IPS-NIHi11 (cell line): ENCODE measurements at places on chromosomes 3 and 15.

DNA sequence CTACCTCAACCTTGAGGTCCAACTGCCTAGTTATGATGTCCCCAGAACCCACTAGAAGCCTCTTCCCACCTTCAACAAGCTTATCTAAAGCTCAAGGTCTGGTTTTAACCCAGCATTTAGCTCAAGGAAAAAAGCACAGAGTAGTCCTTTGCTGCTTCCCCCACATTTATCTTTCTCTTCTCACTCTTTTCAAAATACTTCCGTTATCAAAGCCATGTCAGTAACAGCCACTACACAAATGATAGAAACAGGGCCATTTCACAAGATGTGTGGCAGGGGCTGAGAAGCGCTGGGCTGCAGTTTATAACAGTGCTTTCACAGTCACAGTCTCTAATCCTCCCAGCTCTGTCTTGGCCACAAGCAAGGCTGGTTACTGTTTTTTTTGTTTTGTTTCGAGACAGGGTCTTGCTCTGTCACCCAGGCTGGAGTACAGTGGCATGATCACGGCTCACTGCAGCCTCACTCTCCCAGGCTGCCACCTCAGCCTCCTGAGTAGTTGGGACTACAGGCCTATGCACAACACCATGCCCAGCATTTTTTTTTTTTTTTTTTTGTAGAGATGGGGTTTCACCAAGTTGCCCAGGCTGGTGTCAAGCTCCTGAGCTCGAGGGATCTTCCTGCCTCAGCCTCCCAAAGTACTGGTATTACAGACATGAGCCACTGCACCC, 218.8 kb downstream of the OSBPL10 start:
- no peak for DNase-seq

DNA sequence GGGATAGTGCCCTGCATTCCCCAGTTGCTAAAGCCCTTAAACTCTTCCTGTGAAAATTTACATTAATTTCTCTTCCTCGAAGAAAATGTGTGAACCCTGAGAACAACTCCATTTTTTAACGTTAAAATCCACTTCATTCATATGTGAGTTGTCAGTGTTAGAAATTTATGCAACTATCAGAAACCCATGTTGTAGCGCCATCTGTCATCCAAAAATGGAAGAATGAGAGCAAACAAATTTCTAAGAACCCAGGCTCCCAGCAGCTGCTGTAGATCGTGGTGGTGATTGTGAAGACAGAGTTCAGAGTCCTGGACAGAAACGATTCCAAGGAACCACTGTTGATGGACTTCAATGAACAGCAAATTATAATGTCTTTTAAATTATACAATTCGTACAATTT, 179.7 kb upstream of the NDN start:
- DNase-seq, result no peak

GRCh38 chr3:179958759-179959158, 78.0 kb downstream of the PEX5L start:
- no peak for DNase-seq

GRCh38 chr3:46215810-46216414, 7.8 kb upstream of the CCR1 start:
- no peak for DNase-seq

DNA sequence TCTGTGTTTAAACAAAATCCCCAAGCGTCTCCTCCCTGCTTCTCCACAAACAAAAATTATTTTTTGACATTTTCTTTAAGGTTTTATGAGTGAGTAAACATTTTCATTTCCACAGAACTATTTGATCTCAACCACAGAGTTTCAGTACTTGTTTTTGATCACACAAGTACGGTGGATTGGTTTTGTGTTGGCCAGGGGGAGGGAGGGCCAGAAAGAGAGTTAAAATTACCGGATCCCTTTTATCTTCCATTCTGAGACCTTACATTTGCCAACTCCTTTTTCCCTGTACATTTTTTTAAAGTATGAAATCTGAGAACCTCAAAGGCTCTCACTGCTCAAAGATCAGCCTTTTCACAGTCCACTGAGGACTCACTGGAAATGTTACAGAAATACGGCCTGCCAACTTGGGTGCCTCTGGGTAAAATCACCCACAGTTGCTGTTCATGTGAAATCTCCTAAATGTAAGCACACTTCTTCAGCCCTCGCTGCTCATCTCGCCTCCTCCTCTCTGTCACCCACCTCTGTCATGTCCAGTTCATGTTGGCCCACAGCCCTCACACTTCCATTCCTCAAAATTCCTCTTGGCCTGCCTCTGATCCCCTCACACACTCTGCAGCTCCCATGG, 1.7 kb downstream of the HOMER2 start:
- DNase-seq, result no peak

- no peak for DNase-seq
Measured at GRCh38 chr15:59022188-59022587, 34.7 kb downstream of the RNF111 start.

DNA sequence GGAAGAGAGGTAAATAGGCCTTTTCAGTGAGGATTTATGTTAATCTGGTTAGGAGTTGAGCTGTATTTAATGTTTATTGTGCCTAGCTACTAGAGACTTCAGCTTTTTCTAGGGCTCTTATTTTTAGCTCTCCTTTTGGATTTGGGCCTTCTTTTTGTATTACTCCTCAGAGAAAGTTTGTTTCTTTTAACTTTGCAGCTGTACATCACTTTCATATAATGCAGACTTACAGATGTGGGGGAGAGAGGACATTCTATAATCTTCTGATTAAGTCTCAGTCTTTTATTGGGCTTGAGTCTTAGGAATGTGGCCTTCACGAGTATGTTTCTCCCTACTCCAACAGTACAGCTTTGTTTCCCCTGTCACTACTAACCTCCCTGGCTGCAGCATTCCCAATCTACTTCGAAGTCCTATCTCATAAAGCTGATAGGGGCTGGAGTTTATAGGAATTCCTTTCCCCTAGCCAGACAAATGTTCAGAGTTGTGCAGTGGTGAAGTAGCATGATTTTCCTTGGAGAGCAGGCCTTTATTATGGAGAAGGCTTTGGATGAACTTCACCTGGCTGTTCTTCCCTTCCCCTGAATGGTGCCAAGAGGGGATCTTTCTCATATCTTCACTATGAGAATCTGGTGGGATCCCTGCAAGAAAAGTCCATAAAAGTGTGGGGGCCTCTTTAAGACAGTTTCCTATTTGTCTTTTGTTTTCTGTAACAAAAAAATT, 82.2 kb upstream of the CBLB start:
- no peak for DNase-seq

DNA sequence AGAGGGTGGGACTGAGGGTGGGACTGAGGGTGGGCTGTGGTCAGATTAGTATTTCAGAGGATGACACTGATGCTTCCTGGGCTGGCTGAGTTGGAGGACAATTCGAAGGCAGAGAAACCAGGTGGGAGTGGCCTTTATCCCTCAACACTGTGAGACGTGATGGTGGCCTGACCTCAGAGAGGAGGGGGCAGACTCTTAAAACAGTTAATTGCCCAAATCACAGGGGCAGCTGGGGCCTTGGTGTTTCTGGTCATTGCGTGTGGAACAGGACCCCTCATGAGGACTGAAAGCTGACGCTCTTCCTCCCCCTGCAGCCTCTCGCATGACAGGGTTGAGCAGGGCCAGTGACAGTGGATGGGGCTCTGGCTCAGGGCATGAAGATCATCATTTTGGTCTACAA, 18.7 kb downstream of the DNASE1L3 start:
- no peak for DNase-seq

- no peak for DNase-seq
Measured at GRCh38 chr3:24482096-24482705, 12.4 kb downstream of the THRB start.

DNA sequence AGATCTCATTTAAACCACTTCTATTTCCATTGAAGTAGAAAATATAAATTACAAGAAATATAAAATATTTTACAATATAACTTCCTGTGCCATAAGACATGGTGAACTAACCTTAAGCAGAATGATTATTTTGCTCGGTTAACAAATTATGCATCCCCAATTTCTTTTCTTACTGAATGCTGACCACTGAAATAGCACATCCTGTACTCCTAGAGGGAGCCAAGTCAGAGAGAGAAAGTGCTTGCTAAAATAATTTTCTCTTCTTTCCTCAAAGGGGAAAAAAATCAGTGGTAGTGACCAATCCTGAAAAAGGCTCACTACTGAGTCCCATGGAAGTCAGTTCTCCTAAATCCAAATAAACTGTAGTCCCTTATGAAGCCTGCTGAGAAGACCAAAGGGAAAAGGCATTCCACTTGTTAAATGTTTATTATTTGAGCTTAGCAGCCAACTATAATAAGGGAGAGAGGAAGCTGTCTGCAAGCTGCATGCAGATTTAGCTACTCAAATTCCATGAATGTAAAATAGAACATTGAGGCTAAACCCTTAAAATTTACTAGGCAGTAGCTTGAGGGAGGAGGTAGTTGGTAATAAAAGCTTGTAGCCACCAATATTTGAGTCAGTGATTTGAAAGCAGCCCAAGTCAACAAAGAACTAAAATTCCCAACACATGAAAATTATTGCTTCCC, 33.1 kb downstream of the CEP152 start:
- no peak for DNase-seq

DNA sequence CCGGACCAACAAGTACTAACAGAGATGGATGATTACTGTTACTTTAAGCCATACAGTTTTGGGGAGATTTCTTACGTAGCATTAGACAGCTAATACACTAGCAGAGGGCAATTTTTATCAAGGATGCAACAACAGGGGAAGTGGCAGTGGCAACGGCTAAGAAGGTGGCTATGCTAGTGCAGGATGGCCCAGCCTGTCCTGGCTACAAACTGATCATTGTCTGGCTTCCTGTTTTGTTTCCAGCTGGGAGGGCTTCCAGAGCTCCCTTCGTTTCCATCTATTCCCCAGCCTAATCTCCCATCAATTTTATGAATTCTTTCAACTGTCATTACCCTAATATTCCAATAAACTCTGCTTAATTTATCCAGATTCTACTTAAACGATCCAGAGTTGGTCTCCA, 16.0 kb upstream of the PLA2G4F start:
- DNase-seq, result no peak

- DNase-seq, result no peak
Measured at GRCh38 chr15:41169781-41170180, 53.7 kb upstream of the INO80 start.
